ENCODE measurements at places on chromosomes 3 and 15.

GRCh38 chr3:191336833-191337232 lies 6.5 kb upstream of the UTS2B start:
- no peak overlapping the region for H3K27ac ChIP-seq
- H3K27me3 ChIP-seq, result no peaks in the 10 kb centered on the region
- DNase-seq, result no peak
- no peak overlapping the region for H3K4me3 ChIP-seq
- no peaks in the 10 kb centered on the region for H3K36me3 ChIP-seq

GRCh38 chr15:75759416-75760130 lies 46.9 kb upstream of the CSPG4 start:
- H3K36me3 ChIP-seq, result no peaks in the 10 kb centered on the region
- peaks cover 4% of the 10 kb centered on the region for H3K4me1 ChIP-seq
- no peaks in the 10 kb centered on the region for H3K27me3 ChIP-seq
- H3K4me3 ChIP-seq, result peak overlapping the region; percentile 65

- H3K4me1 ChIP-seq, result peaks cover 11% of the 10 kb centered on the region
- H3K4me3 ChIP-seq, result no peak overlapping the region
- H3K27ac ChIP-seq, result no peak overlapping the region
- no peaks in the 10 kb centered on the region for H3K36me3 ChIP-seq
Observed at GRCh38 chr3:5136211-5136918, 14.3 kb downstream of the ARL8B start.

GRCh38 chr15:60259469-60259868 lies 138.3 kb downstream of the ANXA2 start:
- H3K4me3 ChIP-seq, result no peak overlapping the region
- no peaks in the 10 kb centered on the region for H3K36me3 ChIP-seq
- H3K27ac ChIP-seq, result no peak overlapping the region
- peaks cover 15% of the 10 kb centered on the region for H3K4me1 ChIP-seq

GRCh38 chr3:23157331-23157730 lies 45.8 kb upstream of the UBE2E2 start:
- no peaks in the 10 kb centered on the region for H3K36me3 ChIP-seq
- DNase-seq, result no peak
- H3K4me1 ChIP-seq, result peaks cover 21% of the 10 kb centered on the region

DNA sequence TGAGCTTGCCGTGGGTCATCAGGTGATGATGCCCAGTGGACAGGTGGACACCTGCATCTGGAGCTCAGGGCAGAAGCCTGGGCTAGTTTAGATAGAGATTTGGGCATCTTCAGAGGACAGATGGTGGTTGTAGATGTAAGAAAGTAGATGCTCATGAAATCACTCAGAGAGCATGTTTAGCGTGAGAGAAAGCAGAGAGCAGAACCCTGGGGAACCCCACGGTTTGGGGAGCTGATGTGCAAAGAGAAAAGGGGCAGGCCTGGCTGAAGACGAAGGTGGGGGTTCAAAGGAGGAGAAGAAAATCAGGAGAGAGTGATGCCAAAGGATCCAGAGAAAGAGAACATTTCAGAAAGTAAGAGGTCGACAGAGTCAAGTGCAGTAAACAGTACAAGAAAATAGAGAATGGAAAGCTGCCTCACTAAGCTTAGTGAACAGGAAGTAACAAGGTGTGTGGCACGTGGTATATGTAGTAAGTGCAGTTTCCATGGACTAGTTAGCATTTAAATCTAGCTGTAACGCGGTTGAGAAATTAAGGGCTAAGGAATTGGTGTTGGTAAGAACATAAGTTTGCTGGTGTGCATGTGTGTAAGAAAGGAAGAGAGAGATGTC lies 13.5 kb downstream of the TIGIT start:
- no peaks in the 10 kb centered on the region for H3K36me3 ChIP-seq
- no peak overlapping the region for H3K4me3 ChIP-seq
- DNase-seq, result no peak
- no peaks in the 10 kb centered on the region for H3K27me3 ChIP-seq
